Globus pallidus (tissue), 1 donor: ENCODE measurements at places on chromosomes 16 and 17.

DNA sequence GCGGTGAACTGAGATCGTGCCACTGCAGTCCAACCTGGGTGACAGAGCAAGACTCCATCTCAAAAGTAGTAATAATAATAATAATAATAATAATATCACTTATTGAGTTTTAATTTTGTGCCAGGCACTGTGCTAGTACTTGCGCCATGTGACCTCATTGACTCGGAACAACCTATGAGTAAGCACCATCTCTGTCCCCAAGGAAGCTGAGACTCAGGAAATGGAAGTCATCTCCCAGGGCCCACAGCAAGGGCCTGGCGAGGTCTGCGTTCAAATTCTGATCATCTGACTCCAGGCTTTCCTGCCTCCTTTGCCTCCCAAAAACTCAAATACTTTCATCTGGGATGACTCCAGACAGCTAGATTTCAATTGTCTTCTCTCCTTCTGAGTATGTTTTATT is 162.9 kb downstream of the SEC14L1 start:
- DNase-seq, result no peak

DNA sequence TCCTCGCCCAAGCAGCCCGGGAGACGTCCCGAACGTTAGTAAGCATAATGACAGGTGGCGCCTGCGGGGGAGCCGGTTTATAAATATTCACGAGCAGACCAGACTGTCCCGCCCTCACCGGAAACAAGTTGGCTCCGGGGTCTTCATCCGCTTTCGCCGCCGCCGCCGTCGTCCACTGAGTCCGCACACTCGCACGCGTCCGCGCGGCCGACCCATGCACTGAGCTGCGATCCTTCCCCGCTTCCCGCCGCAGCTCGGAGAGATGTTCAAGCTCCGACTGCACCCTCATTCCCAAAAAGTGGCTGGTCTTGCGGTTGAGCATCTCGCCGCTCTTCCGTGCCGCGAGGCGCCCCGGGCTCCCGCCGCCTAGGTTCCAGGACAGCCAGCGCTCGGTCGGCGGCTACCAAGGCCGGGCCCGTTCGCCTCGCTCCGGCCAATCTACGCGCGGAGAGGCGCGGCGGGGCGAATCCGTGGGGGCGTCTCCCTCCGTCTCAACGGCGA is 385 bp downstream of the CFAP119 start:
- no peak for DNase-seq

- no peak for DNase-seq
Measured at GRCh38 chr17:19372439-19372838, 5.9 kb upstream of the MAPK7 start.

DNA sequence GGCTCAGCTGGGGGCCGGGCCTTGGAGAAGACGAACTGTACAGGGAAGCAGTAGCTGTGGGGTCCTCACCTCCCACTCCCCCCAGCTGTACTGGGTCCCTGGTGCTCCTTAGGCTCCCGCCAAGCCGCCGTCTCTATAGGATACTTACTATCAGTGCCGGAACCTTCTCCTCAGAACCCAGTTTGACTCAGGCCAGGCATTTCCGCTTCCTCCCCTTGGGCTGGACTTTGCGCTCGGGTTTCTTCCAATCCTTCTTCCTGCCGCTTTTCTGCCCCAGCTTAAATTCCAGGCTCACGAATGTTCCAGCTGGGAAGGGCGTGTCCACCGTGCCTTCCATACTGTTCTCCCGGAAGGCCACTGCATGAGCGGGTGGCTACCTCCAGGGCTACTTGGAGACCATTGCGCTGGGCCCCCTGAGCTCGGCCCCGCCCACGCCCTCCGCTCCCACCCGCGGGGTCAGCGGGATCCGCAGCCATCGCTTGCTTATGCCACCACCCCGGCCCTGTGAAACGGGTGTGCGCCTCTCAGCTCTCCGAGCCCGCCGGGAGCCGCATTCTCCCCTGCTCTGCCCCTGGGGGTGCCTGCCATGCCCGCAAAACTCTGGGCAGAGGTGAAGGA is 1795.9 kb downstream of the TP53TG3F start:
- DNase-seq, result no peak

DNA sequence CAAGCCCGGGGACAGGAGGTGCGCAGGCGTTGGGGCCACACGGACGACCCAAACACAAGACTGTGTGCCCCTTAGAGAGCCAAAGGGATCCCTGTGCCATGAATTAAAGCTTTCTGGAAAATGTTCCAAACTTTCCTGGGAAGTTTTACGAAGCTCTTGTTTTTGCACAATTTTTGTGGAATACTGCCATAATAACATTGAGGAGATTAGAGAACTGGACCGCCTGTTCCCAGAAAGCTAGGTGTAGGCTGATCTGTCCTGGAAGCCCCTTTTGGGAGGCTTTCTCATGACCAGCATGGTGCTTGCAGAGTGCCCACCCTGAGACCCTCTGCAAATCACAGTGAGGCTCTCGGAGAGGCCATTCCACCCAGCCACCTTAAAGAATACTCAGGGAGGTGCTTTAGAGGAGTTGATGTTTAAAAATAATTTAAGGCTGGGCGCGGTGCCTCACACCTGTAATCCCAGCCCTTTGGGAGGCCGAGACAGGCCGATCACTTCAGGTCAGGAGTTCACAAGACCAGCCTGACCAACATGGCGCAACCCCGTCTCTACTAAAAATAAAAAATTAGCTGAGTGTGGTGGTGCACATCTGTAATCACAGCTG is 1.1 kb downstream of the KDM8 start:
- no peak for DNase-seq

DNA sequence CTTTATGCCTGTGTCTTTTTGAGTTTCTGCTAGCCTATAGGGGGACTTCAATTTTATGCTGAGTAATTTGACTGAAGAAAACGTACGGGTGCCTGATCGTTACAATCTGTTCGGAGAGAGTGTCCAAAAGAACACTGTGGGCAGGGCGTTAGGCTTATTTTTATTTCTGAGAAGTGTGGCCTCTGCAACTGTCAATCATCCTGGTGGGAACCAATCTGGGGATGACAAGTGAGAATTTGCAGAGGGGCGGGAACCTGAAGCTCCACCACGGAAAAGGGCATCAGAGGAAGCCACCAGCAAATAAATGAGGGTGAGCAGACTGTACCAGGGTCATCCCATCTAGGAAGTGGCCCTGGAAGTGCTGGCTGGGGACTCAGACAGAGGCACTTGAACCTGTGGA is 12.0 kb upstream of the CDYL2 start:
- DNase-seq, result no peak

DNA sequence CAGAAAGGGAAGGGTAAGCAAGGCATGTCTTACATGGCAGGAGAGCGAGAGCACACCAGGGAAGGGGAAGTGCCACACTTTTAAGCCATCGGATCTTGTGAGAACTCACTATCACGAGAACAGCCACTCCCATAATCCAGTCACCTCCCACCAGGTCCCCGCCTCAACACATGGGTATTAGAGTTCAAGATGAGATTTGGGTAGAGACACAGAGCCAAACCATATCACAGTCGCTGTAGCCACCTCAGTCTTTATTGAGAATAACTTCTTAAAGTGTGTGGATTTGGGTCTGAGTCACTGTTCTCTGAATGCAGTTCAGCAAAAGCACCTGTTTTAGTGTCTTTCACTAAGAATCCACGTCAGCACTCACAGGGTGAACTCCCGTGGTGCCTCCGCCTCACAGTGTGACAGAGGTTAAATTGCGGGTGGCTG is 195.2 kb upstream of the CHMP6 start:
- no peak for DNase-seq

DNA sequence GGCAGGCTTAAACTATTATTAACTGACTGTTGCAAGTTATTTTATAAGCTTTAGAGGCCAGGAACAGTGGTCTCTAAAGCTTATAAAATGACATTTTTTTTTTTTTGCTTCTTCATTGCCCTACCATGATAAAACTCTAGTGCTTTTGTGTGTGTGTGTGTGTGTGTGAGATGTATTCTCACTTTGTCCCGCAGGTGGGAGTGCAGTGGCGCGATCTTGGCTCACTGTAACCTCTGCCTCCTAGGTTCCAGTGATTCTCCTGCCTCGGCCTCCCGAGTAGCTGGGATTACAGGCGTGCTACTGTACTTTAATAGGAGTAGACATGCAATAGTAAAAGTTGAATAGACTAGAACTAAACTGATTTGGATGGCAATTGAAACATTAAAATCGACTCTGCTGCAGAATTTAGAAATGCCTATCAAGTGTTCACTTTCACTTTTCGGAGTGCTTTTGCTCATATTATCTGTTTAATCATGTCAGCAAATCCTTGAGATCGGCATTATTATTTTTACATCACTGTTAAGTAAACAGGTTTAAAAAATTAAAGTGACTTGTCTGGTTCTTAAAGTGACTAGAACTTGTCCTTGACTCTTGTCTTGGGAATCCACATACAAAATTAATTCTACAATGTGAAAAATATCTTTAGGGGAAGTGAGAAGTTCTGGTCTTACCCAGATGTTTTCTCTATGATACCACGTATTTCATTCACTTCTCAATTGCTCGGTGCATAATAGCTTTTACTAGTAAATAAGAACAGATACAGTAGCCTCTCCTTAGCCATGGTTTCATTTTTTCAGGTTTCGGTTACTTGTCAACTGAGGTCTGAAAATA is 8.4 kb upstream of the PCTP start:
- DNase-seq, result no peak

DNA sequence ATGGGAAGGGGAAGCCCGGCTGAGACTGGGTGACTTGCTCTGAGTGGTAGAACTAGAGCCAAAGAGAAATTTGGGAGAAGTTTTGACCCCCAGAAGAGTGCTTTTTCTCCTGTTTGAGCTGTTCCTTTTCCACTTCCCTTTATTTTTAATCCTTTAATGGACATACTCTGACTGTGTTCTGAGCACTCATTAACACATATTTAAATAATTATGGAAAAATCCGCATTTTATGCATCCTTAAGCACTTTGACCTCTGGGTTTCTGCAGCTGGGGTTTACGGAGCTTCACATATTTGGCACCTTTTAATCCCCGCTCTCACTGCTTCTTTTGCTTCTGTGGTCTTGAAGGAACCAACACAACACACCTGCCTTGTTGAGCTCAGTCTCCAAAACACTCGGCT is 114.7 kb downstream of the FOXL1 start:
- DNase-seq, result no peak

GRCh38 chr17:37829592-37830123 is 84.8 kb upstream of the HNF1B start:
- no peak for DNase-seq

GRCh38 chr17:68460146-68460545 is 2.9 kb upstream of the WIPI1 start:
- no peak for DNase-seq

DNA sequence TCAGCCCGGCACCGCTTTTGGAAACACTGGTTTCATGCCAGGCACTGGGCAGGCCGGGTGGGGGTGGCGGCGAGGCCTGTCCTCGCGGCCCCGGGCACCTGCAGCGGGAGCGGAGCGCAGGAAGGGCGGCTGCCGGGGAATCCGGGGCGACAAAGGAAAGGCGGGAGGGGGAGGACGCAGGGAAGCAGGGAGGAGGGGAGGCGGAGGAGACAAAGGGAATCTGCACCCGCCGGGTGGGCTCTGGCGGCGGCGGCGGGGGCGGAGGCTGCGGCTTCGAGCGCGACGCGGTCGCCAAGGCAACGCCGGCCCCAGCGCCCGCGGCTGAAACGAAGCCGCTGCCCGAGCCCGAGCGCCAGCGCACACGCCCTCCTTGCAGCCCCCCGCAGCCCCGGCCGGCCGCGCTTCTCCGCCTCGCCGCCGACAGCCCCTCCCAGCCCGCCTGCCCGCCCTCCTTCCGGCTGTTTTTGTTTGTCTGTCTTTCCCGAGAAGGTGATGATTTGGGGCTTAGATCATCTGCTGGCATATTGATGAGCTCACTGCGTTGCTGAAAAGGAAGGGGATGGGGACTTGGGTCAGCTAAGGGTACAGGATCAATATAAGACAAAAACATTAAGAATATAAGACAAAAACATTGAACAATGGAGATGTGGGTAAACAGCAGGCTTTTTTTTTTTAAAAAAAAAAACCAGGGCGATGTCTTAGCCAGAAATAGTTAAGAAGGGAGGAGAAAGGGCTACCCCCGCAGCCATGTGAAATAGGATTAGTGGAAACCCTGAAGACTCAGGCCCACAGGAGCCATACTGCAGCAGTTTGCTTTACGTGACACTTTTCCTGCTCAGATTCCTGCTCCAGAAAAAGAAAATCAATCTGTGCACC is 32.7 kb downstream of the CDK5R1 start:
- no peak for DNase-seq

- DNase-seq, result no peak
Measured at GRCh38 chr17:82664701-82665182, 16.5 kb upstream of the WDR45B start.

DNA sequence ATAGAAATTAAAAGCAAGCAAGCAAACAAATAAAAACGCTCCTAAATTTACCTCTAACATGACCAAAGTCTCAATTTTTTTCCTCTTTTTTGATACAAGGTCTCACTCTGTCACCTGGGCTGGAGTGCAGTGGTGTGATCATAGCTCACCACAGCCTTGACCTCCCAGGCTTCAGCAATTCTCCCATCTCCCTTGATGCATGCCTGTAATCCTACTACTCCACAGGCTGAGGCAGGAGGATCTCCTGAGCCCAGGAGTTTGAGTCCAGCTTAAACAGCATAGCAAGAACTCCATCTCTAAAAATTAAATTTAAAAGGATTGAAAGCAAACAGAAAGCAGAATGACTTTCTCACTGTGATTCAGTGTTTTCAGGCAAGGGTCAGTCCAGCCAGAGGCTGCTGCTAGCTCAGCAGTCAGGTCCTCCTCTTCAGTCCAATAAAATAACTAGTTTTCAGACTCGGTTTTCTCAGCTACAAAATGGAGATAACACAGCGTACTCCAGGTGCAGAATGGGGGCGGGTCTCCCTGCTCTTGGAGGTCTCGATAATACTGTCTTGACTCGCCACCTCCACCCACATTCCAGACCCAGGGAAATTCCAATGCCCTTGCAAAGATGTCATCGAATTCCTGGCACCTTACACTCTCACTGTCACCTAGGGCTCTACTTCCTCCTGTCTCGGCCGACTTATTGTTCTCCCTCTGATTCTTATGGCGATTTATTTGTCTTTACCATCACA is 20.7 kb upstream of the MRTFB start:
- no peak for DNase-seq

GRCh38 chr17:28917465-28917864 is 14.6 kb upstream of the DHRS13 start:
- DNase-seq, result no peak

DNA sequence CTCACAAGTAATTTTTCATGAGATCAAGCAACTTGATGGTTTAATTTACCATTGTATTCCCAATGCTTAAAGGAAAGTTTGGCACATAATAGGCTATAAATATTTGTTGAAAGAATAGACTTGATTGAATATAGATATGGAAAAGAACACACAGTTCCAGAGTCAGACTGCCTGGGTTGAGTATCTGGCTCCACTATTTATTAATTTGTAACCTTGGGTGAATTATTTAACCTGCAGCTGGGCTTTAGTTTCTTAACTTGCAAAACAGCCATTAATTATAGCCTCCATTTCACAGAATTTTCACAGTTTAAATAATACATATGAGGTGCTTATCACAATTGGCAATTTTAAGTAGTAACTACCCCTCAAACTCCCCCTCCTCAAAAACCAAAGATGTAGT is 73.6 kb downstream of the NCOR1 start:
- DNase-seq, result no peak

DNA sequence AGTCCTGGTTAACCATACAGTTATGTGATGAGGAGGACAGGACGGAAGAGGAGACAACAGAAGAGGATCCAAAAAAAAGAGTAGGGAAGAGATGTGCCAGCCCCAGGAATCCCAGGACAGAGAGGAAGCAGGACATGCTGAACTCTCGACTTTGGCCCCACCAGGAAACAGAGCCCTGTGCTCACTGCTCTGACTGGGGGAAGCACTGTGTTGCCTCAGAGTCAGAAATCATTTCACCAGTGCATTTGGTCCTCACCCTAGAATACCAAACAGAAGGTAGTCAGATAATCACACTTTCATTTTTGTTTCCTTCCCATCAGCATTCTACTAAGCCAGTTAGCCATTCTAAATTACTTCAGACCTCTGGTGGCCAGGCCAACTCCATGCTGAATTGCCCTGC is 421.0 kb upstream of the CDH5 start:
- no peak for DNase-seq
